ENCODE measurements at places on chromosomes 4 and X.

GRCh38 chrX:42456176-42456700 is 321.7 kb downstream of the PPP1R2C start:
- DNase-seq = no peak

DNA sequence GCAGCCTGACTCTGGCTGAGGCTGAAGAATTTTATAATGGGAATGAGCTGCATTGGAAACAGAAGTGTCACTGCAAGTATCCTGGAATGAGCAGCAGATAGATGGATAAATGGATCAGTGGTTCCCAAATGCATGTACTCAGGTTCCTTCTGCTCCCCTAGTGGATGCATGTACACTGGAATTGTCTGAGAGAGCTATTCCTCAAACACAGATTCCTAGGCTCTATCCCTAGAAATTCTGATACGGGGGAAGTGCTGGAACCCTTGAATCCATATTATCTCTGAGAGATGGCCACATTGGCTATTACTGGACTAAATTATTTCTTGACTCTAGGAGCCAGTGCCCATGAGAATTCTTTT is 64.8 kb downstream of the TMEM131L start:
- no peak for DNase-seq

- no peak for DNase-seq
Measured at GRCh38 chr4:22850055-22850454, 157.3 kb downstream of the GBA3 start.

DNA sequence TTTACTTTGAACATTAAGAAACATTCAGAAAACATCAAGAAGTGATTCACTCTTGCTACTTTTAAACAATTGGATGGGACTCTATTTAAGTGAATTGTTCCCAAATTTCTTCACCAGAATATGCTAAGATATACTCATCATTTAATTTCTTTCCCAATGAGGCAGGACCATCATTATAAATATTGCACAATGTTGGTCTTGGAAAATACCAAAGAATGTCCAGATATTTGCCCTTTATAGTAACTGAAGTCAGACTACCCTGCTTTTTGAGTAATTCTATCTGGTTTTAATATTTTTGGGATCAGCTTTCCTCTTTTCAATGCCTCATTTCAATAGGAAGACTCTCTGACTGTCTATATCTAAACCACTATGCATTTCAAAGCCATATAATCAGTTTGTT is 129.4 kb upstream of the TENM3 start:
- no peak for DNase-seq

DNA sequence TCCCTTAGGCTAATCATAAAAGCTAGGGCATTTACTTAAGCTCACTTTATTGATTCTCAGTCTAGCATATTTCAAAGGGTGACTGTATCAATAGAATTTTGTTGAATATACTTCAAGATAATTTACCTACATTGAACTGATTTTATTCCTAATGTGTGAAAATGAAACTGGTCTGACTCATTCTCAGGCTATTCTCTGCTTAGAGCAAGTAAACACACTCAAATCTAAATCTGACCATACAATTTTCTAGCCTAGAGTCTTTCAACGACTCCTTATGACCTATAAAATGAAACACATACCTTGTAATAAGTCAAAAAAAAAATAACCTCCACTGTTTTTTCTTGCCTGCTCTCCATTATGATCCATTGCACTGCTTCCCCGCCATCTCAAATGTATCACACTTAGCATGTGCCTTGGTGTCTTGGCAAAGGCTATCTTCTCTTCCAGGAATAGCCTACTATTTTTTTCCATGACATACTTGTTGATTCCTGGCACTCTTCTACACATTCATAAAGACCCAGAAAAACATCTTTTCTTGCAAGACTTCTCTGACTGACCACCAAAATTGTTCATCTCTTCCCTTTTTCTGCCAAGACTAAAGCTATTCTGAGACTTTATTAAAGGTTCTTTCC is 965.1 kb upstream of the HS3ST1 start:
- no peak for DNase-seq

- DNase-seq = peak; percentile 93
Measured at GRCh38 chr4:15004739-15005301, 2.5 kb downstream of the CPEB2 start.

DNA sequence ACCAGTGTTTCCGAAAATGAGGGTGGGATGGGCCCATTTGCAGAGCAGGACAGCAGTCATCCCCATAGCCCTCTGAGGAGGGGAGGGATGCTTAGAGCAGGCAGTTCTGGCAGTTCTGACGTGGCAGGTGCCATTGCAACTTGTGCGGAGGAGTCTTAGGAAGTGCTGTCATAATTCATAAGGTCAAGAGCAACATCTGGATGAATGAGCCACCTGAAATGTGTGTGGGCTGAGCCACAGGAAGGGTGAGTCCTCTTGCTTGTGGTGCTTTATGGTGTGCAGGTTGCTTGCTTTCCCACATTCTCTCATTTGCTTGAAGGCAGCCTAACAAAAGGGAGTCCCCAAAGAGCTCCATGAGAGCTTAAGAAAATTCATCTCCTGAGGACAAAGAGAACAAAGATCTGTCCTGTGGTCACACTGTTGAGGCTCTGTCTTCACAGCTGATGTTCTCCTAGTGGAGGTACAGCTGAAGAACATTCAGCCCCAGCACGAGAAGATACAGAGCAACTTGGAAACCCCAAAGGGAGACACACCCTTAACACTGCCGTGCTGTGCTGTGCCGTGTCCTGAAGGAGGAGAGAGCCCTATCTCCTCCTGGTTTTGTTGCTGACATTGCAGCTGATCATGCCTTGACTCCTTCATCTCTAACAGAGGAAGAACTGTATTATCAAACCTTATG is 60.3 kb downstream of the DLG3 start:
- no peak for DNase-seq

DNA sequence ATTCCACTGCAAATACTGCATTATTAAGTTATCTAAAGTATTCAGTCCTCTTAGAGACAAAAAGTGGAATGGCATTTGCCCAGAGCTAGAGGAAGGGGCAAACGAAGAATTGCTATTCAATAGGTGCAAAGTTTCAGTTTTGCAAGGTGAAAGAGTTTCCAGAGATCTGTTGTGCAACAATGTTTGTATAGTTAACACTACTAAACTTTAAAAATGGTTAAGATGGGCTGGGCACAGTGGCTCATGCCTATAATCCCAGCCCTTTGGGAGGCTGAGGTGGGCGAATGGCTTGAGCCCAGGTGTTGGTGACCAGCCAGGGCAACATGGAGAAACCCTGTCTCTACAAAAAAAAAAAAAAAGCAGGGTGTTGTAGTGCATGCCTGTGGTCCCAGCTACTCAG is 102.5 kb downstream of the LUZP4 start:
- no peak for DNase-seq

DNA sequence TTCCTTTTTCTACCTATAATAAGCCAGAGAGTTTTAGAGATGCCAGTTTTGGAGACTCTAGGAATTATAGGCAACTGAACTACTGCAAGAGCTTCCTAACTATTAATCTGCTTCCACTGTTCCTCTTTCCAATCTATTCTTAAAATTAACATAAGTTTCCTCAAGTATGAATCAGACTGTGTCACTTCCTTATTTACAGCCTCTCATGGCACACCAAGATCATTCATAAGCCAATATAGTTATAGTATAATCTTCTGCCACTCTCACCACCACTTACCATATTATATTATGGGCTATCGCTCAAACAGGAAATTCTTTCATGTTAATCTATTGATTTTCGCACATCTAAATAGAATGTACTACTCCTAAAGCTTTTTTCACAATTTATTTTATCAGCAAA is 383.5 kb downstream of the STPG2 start:
- no peak for DNase-seq

GRCh38 chrX:48864210-48864609 is 28.8 kb upstream of the PCSK1N start:
- DNase-seq = no peak

- no peak for DNase-seq
Measured at GRCh38 chr4:14087459-14087858, 459.9 kb upstream of the BOD1L1 start.

GRCh38 chrX:96314985-96315384 is 369.7 kb upstream of the DIAPH2 start:
- DNase-seq = no peak

DNA sequence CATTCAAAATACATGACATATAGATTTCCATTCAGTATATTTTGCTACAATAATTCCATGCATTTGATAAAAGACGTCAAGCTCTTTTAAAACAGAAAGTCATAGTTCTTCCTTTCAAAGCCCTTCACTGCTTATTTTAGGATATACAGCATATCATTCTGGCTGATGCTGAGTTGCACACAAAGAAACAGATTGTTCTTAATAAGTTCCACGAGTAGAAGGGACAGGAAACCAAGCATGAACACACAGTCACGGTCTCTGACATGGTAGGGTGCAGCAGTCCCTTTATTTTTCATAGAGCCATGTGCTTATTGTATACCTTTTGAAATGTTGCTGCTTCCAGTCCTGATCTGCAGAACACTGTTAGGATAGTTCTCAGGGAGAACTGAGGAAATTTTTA is 85.4 kb downstream of the MAGEB10 start:
- DNase-seq = no peak

DNA sequence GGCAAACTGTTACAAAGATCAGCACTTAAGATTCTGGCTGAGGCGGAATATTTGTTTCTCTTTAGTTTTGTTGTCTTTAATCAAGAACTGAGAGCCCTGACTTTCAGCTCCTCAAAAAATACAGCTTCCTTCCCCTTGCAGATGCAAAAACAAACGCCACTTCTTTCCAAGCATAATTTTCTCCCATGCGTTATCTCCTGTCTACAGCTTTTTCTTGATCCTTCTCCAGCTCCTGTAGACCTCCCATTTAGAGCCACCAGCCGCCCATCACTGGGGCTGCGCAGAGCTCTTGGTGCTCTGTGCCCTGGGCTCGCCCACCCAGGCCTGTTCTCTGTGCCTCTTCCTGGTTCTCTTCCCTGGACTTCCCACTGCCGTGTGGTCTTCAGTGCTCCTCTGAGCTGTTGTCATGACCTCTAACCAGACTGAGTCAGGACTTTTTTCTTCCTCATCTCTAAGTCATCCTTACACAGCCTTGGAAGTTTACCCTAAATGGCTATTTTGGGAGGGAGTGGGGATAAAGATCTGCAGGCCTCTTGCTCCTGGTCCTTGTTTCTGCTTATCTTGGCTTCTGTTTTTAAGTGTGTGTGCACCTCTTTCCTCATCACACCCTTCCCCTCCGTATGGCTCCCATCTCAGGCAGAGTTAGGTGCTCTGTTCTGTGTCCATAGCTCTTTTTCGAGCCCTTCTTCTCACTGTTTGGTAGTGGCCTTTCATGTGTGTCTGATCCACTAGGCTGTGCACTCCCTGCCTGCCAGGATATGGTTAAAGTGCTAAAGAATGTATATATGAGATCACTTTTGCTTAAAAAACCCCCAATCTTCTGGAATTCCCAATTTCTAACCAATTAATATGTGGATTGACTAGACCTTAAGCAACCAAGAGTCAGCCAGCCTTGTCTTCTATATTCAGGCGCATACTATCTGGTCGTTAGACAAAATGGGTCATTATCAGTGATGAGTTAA is 122.5 kb downstream of the PTTG2 start:
- DNase-seq = no peak

DNA sequence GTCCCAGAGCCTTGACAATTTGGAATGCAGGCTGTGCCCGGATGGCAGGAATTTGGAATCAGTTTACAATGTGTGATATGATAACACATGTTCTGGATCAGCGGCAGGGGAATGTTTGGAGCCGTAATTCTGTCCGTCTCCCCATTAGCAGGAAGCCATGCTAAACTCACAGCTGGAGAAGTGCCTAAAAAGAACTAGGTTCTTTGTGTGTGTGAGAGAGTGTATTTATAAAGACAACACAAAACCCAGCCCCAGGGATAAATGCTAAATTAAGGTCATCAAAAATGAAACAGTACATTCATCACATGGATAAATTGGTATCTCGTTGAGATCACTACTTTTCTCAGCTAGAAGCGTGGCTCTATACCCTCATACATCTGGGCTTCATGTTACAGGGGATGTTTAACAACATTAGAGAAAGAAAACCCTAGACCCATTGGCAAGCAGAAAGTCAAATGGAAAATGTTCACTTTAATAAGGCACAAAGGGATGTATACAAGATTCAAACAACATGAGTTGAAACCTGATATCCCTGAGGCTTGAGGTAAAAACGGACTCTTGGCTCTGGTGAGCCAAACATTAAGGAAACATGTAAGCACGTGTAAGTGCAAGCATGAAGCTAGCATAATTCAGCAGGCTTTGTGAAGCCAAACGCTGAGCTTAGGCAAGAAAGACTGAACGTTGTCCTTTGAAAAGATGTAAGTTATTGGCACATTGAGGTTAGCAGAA is 18.0 kb upstream of the TMEM131L start:
- DNase-seq = no peak

- DNase-seq = no peak
Measured at GRCh38 chr4:14115106-14115505, 487.6 kb upstream of the BOD1L1 start.

GRCh38 chrX:14591976-14592375 is 62.6 kb downstream of the GLRA2 start:
- no peak for DNase-seq

DNA sequence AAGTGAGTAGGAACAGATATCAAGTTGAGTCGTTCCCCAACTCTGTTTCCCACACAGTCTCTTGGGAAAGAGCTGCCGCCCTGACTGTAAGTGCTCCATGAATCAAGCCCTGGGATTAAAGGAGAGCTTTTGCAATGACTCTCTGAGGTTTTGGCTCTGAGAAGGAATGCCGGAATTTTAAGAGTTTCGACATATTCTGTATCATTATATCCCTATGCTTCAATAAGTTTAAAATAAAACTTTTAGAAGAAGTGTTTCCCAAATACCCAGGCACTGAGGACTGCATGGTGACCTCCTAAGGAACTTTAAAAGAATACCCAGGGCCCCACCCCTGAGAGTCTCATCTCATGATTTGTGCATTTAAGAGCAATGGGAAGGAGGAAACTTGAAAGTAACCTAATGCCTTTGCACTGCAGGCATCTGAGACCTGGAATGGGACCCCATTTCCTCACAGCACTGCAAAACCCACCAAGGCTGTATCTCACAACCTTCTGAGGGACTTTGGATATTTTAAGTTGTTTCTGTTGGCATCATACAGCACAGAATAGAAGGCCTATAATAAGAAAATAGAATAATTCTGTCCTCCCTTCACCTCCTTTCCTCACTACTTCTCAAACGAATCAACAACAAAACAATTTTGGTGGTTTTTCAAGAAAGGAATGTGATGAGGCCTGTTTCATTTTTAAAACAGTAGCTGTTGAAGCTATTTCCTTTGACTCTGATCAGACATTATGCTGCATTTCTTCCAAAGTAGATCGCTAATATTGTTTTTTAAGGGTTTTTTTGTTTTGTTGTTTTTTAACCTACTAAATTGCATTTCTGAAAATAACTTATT is 121.2 kb downstream of the GASK1B start:
- no peak for DNase-seq

All from suprapubic skin (tissue), 4 donors.